ENCODE measurements at places on chromosomes 16 and 17.

GRCh38 chr17:13070732-13071131, 52.9 kb upstream of the ELAC2 start:
- DNase-seq = no peak

DNA sequence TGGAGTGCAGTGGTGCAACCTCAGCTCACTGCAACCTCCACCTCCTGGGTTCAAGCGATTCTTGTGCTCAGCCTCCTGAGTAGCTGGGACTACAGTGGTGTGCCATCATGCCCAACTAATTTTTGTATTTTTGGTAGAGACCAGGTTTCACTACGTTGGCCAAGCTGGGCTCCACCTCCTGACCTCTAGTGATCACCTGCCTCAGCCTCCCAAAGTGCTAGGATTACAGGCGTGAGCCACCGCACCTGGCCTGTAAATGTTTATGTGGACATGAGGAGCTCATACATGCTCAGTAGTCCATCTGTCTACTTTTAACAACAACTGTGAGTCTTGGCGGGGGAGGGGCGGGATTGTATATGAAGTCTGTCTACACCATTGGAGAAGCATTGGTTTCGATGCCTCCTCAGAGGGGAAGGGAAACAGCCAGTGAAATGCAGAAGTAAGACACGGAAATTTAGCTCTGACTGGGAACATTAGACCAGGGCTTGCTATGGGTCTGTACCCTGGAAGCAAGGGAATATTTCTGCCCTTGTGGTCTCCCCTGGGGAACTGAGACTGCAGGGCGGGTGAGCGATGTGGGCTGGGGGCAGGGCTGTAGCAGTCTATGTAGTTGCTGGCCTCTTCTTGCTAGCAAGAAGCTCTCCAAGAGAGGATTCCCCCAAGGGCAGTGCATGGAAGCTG, 9.3 kb downstream of the NUBP1 start:
- no peak for DNase-seq

- DNase-seq = no peak
Measured at GRCh38 chr17:17080181-17080631, 37.9 kb downstream of the MPRIP start.

DNA sequence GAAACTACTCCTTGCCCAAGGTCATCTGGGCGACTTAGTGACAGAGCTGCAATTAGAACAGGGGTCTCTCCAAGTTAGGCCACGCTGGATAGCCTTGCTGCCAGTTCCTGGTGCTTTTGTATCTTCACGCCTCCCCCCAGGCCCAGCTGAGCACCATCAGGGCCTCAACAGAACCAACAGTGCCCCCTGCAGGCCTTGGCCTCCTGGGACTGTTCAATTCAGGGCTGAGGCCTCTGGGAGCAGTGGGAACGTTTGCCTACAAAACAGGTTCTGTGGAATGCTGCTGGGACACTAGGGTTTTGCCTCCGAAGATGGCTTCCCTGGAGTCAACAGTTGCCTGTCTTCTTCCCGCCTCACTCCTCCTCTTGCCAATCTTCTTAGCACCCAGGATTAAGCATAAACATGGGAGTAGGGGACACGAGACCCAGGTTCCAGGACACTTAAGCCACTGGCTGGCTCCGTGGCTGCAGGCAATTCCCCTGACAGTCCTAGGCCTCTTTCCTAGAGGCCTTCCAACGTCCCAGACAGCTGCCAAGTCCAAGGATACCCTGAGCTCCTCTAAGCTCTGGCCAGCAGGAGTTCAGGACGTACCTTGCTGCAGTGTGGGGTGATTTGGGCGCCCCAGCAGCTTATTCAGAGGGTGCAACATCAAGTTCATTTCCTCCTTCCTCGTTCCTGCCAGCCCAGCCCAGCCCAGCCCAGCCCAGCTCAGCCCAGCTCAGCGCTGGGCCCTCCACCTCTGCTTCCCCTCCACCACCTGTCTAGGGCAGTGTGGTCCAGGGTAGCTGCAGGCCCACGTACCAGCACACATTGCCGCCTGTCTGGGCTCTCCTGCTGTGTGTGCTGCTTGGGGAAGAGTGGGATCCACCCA, 246.6 kb upstream of the RPL38 start:
- peak; percentile 14 for DNase-seq

- no peak for DNase-seq
Measured at GRCh38 chr17:46141645-46142044, 51.6 kb downstream of the KANSL1 start.

- no peak for DNase-seq
Measured at GRCh38 chr17:50184611-50185398, 16.6 kb downstream of the COL1A1 start.
